Keratinocyte (primary cell): ENCODE measurements at places on chromosomes 5 and 9.

GRCh38 chr9:116479056-116479544 is 208.0 kb upstream of the TRIM32 start:
- DNase-seq: no peak

- no peak for DNase-seq
These were observed 400.1 kb upstream of the PCSK5 start for GRCh38 chr9:75490326-75490725.

DNA sequence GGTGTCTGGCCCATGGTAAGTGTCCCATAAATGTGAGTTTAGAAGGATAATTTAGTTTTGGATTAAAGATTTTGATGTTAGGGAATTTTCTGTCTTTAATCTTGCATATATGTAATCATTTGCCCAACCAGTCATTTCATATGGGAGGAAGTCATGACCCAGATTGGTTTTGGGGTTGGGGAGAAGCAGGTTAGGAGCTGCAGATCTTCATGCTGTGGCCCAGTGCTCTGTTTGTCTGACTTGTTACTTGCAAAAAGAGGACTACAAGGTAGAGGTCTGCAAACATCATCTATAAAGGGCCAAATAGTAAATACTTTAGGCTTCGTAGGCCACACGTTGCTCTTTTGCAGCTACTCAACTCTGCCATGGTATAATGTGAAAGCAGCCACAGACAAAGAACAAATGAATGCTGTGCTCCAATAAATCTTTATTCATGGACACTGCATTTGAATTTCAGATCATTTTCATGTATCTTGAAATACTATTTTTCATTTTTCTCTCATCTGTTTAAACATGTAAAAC is 16.8 kb downstream of the OSTF1 start:
- no peak for DNase-seq

GRCh38 chr5:9545992-9546851 is at the start of gene SEMA5A:
TSS of gene SEMA5A (minus strand) at chr5:9546075. CDS start at chr5:9379946, 166,129 bp downstream.
- no peak for DNase-seq

DNA sequence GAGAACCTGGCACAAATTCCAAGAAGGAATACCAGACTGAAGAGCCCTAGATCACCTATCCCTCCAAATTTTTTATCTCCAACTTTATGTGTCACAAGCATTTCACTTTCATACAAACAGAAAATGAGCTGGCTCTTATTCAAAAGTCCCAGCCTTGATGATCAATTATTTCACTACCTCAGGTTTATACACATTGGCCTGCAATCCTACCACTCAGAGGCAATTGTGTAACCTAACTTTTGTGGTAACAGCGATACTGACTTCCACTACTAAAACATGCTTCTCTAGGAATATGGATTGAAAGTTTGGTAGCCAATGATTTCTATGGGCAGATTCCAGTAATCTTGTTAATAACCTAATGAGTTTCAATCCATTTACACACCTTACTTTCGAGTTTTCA is 10.5 kb downstream of the RNF38 start:
- no peak for DNase-seq

GRCh38 chr9:68547417-68547816 is 6.7 kb upstream of the TMEM252 start:
- DNase-seq: no peak
